ENCODE measurements at places on chromosomes 3 and 15.

GRCh38 chr3:95123104-95123503 is 1060.2 kb downstream of the NSUN3 start:
- no peak for DNase-seq

DNA sequence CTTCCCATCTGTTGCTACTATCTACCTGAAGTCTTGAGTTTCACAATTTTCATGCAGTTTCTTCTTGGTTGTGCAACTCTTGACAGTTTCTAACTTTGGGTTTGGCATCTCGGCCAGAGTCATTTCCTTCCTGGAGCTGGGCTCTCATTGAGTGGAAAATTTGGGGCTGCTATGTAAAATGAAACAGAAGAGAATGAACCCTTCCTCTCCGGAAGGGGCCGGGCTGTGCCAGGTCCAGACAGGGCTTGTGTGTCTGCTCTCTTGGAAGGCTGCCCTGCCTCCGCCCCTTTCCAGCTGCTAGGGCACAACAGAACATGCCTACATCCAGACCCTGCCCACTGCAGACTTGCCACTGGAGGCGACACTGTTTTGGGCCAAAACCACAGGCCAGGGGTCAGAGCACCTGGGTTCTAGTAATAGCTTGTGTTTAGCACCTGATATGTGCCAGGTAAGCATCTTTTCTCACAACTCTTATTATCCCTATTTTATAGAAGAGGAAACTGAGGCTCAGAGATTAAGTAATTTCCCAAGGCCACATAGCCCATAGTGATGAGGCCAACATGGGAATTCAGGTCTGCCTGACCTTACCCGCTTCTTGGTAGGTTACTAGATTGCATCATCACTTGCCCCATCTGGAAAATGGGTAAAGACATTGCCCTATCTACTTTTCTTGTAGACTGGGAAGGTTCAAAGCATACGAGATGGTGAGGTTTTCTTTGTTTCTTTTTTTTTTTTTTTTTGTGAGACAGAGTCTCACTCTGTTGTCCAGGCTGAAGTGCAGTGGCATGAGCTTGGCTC is 25.0 kb downstream of the IRAK2 start:
- no peak for DNase-seq

DNA sequence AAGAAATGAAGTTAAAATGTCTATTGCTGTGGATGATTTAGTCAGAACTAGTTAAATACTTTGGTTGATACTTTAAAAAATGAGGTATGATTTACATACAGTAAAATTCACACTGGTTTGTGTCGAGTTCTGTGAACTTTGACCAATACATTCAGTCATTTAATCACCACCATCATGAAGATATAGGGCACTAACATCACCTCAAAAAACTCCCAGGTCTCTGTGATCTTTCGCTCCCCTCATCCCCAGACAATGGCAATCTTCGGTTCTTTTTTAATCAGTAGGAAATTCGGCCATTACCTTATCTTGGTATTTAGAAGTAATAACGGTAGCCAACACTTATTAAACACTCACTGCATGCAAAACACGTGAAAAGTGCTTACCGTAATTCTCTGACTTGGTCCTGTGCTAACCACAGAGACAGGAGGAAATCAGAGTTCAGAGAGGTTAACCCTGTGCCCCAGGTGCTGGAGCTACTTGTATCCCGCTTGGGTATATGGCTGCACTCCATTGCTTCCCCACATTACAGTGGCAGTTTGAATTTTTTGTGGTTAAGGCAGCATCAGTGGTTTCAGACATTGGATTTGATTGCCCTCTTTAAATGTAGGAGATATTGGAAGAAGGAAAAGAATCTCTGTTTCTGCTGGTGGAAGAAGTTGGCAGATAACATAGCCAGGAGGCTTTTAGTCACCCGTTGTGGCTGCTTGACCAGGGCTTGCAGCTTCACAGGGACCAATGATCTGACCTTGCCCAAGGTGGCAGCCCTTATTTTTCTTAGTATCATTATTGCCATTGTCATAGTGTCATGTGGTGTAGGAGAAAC is 4.2 kb downstream of the PLCL2 start:
- no peak for DNase-seq

GRCh38 chr3:16923112-16923511 is 38.4 kb downstream of the PLCL2 start:
- no peak for DNase-seq
